ENCODE measurements at places on chromosomes 2 and 18.

DNA sequence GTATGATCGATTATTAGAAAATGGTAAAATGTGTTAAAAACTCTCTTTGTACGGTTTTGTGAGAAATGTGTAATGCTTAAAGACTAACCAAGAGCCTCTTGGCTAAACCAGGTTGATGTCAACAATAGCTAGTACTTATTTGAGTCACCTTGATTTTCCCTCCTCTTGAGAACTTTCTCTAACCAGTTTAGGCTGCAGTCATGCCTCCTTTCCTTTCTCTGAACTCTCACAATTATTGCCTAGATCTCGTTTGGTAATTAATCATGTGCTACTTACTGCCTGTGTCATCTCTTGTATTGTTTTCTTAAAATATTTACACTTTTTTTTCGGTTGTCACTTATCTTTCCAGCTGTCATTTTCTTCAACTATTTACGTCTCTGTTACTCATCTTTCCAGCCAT lies 1.1 kb upstream of the EPC2 start:
- no peak for DNase-seq

DNA sequence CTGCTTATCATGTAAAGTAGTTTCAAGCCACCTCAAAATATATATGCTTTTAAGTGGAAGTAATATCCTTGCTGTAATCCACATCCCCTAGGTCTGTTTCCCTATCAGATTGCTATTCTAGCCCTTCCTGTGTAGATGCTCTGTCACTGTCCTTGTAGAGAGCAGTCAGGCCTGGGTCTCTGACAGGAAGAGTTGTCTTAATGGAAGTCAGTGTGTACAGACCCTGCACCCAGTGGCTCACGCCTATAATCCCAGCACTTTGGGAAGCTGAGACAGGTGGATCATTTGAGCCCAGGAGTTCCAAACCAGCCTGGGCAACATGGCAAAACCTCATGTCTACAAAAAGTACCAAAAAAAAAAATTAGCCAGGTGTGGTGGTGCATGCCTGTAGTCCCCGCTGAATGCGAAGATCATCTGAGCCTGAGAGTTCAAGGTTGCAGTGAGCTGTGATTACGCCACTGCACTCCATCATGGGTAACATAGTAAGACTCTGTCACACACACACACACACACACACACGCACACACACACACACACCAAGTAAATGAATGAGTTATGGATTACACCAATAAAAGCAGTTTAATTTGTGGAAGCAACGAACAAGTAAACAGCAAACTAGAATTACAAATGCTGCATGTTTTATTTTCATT lies 70.2 kb upstream of the DSC1 start:
- DNase-seq: no peak

DNA sequence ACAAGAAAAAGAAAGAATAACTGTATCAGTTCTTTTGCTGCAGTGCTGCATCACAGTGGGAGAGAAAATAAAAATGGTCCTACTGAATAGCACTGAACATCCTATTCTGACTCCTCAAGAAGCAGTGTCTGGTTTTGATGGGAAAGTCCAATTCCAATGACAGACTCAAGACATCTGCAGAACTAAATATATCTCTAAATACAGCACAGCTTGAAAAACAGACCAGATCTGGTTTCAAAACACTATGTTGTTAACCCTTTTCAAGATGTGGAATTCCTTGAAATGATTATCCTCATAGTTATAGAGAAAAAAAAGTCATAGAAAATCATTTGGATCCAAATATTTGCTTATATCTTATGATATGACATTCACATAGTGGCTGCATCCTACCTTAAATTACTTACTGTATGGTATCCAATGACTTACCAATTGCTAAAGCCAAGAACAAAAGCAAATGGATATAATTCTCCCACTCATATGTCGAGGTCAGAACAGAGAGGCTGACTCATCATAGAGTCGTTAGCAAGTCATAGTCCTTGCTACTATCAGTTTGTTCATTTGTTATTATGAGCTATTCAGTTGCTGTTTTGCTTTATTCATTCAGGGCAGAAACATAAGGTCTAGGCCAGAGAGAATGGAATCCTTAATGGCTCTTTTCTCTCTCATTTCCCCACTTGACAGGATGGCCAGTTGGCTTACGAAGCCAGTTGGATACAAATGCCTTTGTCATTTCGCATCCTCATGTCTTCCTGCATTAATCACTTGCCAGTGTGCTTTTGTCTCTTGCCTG lies 62.5 kb upstream of the ACVR2A start:
- no peak for DNase-seq

- no peak for DNase-seq
Measured at GRCh38 chr2:161237392-161238264, 70.6 kb upstream of the PSMD14 start.

- no peak for DNase-seq
Measured at GRCh38 chr2:232838406-232838874, 31.6 kb upstream of the SNORC start.

DNA sequence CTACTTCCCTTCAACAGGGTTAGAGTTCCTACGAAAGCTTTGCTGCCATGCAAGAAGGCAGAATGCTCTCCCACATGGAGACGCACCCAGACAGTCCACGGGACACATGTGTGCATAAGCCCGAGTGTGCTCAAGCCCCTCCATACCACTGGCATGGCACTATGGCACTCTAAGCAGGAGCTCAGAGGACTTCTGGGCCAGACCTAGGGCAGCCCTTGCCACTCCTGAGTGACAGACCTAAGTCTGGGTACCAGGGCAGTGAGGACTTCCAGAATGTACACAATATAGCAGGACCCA lies 11.4 kb upstream of the ARID5A start:
- no peak for DNase-seq

- no peak for DNase-seq
Measured at GRCh38 chr2:172613615-172614231, 57.8 kb downstream of the PDK1 start.

DNA sequence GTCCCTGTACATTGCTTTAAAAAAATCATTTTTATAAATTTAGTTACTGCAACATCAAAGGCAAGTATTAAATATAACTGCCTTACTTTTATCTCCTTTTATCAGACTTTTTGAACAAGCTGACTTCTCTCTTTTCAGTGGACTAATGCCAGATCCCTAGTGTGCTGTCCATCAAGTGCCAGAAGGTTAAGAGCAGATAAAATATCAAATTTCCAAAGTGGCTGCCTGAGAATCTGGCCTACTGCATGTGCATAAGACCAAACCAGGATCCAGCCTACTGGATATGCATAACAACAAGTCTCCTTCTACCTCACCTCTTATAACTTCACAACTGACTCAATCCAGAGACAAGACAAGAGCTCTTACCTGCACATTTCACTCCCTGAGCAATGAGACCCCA lies 59.8 kb upstream of the CHRNA1 start:
- DNase-seq: no peak

DNA sequence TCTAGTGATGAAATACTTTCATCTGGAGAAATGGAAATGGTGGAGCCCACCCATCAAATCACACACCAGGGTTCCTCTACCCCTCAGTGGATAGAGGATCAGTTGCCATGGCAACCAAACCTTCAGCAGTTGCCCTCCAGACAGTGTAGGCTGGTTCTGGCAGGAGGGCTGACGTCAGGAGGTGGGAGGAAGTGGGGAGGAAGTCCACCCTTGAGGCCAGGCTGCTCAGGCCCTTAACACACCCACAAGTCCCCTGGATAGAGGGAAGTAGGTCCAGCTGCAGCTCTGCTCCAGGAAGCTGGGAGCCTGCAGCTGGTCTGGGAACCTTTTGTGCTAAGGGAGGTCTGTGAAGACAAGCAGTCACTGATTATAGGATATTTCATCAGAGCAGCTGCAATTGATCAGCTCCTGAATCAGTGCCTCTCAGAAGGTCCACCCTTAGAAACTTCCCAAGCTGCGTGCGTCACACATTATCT lies 186.6 kb downstream of the MTX2 start:
- DNase-seq: no peak

DNA sequence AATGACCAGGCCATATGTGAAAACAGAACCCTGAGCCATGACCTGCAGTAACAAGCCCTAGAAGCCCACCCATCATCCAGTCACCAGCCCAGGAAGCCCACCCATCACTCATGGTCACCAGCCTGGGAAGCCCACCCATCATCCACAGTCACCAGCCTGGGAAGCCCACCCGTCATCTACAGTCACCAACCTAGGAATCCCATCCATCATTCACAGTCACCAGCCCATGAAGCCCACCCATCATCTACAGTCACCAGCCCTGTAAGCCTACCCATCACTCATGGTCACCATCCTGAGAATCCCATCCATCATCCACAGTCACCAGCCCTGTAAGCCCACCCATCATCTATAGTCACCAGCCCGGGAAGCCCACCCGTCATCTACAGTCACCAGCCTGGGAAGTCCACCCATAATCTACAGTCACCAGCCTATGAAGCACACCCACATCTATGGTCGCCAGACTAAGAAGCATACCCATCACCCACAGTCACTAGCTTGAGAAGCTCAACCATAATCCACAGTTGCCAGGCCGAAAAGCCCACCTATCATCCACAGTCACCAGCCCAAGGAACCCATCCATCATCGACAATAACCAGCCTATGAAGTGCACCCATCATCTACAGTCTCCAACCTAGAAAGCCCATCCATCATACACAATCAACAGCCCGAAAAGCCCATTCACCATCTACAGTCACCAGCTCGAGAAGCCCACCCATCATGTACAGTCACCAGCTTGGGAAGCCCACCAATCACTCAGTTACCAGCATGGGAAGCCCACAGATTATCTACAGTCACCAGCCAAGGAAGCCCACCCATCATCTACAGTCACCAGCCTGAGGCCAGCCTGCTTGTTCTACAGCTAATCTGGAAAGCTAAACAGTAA lies 91.9 kb downstream of the TWIST2 start:
- no peak for DNase-seq

DNA sequence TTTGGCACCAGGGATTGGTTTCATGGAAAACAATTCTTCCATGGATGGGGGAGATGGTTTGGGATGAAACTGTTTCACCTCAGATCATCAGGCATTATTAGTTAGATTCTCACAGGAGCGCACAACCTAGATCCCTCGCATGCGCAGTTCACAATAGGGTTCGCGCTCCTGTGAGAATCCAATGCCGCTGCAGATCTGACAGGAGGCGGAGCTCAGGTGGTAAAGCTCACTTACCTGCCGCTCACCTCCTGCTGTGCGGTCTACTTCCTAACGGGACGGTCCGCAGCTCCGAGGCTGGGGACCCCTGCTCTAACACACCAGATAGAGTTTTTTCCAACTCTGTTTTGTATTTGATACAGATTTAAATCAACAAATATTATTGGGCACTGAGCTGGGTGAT lies 286.5 kb downstream of the MTX2 start:
- DNase-seq: no peak

DNA sequence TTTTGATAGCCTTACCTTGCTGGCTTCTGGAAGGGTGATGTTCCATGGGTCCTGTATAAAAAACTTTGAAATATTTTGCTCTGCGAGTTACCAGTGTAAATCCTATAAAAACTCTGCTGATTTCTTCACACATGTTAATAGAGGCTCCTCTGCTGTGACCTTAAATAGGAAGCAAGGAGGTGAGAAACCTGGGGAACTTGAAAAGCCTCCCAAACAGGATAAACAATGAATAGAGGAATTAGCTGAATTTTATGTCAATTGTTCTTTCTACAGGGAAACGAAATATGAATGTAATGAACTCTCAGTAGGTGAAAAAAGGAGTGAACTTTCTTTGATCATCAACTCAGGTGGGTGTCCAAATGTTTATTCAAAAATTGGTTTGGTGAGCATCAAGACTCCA lies 10.8 kb upstream of the CCL20 start:
- no peak for DNase-seq

DNA sequence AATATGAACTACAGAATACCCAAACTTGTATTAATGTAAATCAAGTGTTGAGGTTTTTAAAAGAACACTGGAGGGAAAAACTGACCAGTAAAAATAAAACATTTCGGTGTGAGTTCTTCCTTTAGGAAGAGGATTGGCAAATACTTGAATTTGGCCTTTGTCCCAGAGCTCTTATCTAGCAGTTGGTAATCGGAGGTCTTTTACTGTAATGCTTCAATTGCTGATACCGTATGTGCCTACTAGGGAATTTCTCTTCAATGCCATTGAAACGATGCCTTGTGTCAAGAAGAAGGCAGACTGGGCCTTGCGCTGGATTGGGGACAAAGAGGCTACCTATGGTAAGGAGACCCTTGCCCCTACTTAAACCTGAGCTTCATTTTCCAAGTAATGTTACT lies 4.1 kb downstream of the RRM2 start:
- no peak for DNase-seq

- no peak for DNase-seq
Measured at GRCh38 chr2:239214725-239215124, 186.1 kb downstream of the HDAC4 start.

DNA sequence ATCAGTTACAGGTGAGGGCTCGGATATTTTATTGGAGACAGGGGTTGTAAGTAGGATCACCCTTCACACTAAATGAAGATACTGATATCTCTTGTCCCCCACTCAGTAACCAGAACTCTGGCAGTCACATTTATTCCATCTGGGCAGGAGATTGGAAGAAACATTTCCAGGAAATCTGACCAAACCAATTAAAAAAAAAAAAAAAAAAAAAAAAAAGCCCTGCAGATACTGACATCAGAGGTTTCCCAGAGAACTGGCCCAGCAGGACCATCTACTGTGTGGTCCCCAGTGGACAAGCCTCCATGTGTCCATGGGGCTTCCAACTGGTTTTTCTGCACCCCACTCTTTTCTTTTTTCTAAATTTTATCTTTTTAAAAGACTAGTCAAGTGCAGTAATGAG lies 41.3 kb downstream of the SH2D6 start:
- no peak for DNase-seq

DNA sequence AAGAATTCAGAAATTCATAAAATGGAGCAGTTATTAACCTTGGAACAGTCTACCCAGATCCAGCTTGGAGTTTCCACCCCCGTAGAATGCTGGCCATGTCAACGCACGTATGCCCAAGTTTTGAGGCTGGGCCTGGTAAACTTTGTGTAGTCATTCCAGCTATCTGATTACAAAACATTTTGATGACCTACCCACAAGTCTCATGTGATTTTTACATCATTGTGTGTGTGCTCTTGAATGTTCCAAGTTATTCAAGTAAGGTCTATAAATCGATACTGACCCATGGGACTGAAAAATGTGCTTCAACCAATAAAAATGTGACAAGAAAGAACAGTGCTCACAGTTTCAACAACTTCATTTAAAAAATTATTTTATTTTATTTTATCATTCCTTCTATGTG lies 32.5 kb upstream of the ICOS start:
- no peak for DNase-seq

GRCh38 chr2:226721541-226721940 lies 78.1 kb downstream of the IRS1 start:
- no peak for DNase-seq

DNA sequence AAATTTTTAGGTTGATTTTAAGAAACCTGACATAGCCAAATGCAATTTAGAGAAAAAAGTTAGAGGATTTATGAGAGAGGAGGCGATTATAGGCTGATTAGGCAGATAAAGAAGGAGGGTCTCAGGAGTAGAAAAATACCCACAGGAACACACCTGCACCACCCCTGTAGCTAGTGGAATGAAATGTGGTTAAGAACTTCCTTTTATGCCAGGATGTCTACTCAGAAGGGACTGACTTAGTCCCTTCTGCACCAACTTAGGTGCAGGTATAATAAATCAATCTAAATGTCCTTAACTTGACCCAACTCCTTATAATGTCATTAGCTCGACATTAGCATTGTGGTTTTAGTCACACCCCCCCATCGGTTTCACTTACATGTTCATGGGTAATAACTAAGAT lies 1274.5 kb upstream of the TMEFF2 start:
- no peak for DNase-seq

- DNase-seq: no peak
Measured at GRCh38 chr2:127829845-127830246, 18.9 kb upstream of the WDR33 start.
